Activated T-helper 1 cell treated with anti-CD3 and anti-CD28 coated beads, Interleukin-12 subunit alpha, Interleukin-12 subunit beta, Interleukin-2, Interleukin-4 antibody, amounts not matched to agents 30 ng/mL and 10 ng/mL and 1 ng/mL, durations not matched to agents 14 hours and 24 hours and 36 hours (primary cell): ENCODE measurements at places on chromosomes 1 and 21.

- DNase-seq = no peak
- no peaks in the 10 kb centered on the region for H3K27me3 ChIP-seq
- no peak overlapping the region for H3K27ac ChIP-seq
- no peak overlapping the region for H3K4me3 ChIP-seq
Observed at GRCh38 chr1:246482805-246483568, 24.1 kb downstream of the SMYD3 start.

DNA sequence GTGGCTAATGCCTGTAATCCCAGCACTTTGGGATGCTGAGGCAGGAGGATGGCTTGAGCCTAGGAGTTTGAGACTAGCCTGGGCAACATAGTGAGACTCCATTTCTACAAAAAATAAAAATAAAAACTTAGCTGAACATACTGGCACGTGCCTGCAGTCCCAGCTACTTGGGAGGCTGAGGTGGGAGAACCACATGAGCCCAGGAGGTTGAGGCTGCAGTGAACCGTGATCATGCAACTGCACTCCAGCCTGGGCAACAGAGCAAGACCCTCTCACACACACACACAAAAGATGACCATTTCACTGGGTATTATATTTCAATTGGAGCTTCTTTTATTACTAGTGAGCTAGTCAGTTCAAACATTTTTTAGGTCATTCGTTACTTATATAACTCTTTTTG lies 116.9 kb upstream of the SLC35F3 start:
- H3K27ac ChIP-seq = no peak overlapping the region
- no peak overlapping the region for H3K4me3 ChIP-seq
- H3K36me3 ChIP-seq = no peaks in the 10 kb centered on the region
- no peak for DNase-seq
- H3K27me3 ChIP-seq = peaks cover 4% of the 10 kb centered on the region
- H3K4me1 ChIP-seq = no peaks in the 10 kb centered on the region

GRCh38 chr1:20178634-20179370 lies 7.1 kb upstream of the UBXN10 start:
- H3K27ac ChIP-seq = no peak overlapping the region
- H3K4me1 ChIP-seq = peaks cover 51% of the 10 kb centered on the region
- DNase-seq = no peak
- H3K36me3 ChIP-seq = peaks cover 16% of the 10 kb centered on the region

- H3K36me3 ChIP-seq = no peaks in the 10 kb centered on the region
- DNase-seq = no peak
- H3K4me1 ChIP-seq = no peaks in the 10 kb centered on the region
- no peak overlapping the region for H3K4me3 ChIP-seq
- no peak overlapping the region for H3K27ac ChIP-seq
- peaks cover 2% of the 10 kb centered on the region for H3K27me3 ChIP-seq
Observed at GRCh38 chr1:94903280-94904009, 23.5 kb downstream of the CNN3 start.

DNA sequence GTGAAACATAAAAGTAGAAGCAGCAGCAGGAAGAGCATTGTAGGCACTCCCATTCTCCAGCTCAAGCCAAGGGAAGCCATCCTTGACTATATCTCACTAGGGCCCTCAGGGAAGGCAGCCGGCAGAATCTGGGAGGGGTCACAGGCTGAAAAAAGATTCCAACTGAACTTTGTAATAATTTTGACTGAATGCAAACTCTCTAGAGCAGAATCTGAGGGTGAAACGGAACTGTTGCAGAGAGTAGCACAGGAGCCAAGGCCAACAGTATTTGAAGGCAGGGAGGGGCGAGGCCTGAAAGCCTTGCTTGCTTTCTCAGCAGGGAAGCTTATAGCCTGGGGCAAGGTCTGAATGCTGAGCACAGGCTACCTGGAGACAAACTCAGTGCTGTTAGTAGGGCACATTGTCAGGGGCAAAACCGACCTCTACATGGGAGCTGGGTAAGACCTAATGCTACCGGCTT lies 180.6 kb downstream of the COL24A1 start:
- H3K36me3 ChIP-seq = no peaks in the 10 kb centered on the region
- H3K27me3 ChIP-seq = peaks cover 5% of the 10 kb centered on the region
- H3K4me1 ChIP-seq = no peaks in the 10 kb centered on the region
- H3K27ac ChIP-seq = no peak overlapping the region
- DNase-seq = no peak
- no peak overlapping the region for H3K4me3 ChIP-seq
